ENCODE measurements at places on chromosomes 12 and 14.

- DNase-seq: peak; percentile 13
These were observed 1.0 kb upstream of the SLC38A2 start for GRCh38 chr12:46373301-46374296.

DNA sequence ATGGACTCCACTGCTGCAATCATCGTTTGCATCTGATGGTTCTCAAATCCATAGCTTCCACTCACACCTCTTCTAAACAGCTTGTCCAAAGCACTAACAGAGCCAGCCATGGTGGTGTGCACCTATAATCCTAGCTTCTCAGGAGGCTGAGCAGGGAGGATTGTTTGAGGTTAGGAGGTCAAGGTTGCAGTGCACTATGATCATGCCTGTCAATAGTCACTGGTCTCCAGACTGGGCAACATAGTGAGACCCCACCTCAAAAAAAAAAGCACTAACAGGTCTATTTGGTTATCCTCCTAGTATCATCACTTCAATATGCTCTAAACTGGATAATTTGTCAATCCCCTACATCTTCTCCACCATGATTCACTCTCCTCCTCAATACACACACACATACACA, 63.2 kb downstream of the TTC9 start:
- no peak for DNase-seq

DNA sequence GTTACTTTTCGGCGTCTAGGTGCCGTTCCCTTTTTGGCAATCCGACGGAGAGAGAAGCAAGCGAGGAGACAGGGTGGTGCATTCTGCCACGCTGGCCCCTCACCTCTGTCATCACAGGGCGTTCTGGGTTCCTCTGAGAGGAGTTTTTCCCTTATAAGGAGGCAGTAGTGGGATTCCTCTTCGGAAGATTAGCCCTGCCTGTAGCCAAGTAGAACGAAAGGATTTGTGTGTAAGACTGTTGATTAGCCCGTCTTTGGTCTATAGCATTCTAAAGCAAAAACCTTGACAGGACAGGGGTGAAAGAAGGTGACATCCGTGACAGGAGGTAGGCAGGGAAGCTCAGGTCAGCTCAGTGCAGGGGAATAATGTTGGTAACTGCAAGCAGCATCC, 9.1 kb upstream of the NEMF start:
- DNase-seq: peak; percentile 43

DNA sequence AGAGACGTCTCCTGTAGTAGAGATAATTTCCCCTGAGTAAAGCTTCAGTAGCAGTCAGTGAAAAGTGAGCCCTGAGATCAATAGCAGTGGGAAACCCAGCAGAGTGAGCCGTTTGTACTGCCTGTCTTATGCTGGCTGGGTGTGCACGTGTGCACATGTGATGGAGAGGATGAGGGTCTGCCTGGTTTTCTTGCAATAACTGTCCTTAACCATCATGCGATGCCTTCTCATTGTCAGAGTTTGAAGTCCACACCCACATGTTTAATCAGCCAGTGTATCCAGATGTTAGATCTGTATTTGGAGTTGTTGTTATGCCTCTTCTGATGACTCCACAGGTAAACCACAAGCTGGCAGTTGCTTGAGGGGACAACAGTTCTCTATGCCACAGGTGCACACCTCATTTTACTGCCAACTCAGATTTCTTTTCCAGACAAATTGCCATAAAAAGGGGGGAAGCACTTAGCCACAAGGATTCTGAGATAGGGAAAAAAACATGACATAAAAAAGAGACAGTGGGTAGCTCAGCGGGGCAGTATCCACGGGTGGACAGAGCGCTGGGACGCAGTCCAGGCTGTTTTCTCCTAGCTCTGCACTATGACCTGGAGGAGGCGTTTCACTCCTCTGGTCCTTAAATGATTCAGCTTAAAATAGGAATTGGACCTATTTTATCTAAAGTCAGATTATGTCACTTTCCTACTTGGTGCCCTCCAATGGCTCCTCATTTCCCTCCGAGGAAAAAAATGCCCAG, 192.3 kb downstream of the ANO6 start:
- no peak for DNase-seq

GRCh38 chr14:80017795-80018194, 193.5 kb downstream of the DIO2 start:
- no peak for DNase-seq

- DNase-seq: no peak
These were observed 23.0 kb upstream of the NRDE2 start for GRCh38 chr14:90354551-90355298.

GRCh38 chr12:117023998-117024960, 74.9 kb downstream of the TESC start:
- no peak for DNase-seq

DNA sequence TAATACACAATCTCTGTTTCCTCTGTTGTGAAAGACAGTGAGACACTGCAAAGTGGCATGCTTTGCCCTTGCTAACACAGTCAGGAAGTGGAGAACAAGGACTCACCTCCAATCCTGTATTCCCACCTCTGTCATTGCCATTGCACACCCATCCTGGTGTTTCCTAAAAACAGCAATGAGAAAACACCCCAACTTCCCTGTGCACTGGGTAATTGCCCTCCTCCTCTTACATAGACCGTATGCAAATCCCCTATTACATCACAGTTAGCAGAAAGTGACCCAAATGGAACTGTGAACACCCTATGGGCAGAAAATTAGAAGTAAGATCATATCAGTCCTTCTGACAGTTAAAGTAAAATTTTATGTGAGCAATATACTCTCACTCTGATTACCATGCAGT, 355.5 kb downstream of the BCL11B start:
- DNase-seq: no peak

DNA sequence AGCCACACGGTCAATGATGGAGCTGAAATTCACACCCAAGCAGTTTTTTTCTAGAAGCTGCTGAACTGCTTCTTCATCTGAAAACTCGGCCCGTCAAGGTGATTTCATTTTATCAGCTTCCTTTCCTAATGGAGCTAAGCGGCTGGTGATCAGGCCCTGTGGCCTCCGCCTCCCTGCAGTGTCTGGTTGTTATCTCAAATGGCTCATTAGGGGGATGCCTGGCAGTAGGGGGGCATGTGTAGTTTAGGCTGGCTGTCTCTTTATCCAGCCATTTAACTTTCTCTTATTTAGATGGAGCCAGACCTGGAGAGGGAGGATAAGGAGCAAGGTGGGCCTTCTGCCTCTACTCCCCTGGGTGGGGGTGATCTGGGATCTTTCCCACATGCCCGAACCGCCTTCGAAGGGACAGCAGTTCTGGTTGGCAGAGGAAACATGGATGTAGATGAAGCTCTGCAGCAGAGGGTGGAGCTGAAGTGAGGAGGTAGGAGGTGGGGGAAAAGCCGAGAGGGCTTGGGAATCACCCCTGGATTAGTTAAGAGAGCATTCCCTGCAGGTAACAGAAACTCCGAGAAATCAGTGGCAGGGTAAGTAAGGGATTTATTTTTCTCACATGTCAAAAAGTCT, 64.4 kb downstream of the TGFB3 start:
- DNase-seq: no peak

- no peak for DNase-seq
These were observed 436.2 kb upstream of the FLRT2 start for GRCh38 chr14:85093631-85094330.

GRCh38 chr12:68608191-68608590, 2.5 kb upstream of the RAP1B start:
- no peak for DNase-seq

GRCh38 chr12:6084969-6085450, 39.5 kb downstream of the VWF start:
- DNase-seq: no peak

DNA sequence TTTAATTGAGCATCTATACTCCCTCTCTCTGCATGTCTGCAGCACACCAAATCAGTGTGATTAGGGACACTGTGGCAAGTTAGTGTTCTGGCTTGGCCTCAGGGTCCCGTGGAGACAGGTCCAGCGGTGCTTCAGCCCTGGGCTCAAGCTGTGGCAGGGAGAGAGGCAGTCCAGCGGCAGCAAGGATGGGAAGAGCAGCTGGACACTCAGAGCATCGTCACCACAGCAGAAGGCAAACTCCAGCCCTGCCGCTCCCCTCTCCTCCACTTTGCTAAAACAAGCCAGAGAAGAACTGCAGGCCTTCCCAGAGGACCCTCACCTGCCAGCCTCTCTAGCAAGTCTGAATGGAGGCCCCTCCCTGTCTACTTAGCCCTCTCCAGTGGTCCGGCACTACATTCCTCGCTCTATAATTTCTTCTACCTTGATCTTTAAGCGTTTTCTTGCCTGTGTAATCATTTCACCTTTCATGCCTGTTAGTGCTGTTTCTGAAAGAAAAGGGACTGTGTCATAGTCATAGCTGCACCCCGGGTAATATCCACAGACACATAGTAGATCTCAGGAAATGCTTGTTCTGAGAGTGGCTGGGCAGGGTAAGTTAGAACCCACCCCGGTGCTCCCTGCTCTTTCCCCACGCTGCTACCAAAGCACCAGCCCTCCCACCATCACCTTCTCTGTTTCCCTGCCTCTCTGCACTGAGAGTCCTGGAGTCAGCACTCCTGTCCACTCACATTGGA, 22.1 kb downstream of the ZFP36L1 start:
- no peak for DNase-seq

GRCh38 chr12:52204095-52204930, 12.5 kb upstream of the KRT80 start:
- no peak for DNase-seq

DNA sequence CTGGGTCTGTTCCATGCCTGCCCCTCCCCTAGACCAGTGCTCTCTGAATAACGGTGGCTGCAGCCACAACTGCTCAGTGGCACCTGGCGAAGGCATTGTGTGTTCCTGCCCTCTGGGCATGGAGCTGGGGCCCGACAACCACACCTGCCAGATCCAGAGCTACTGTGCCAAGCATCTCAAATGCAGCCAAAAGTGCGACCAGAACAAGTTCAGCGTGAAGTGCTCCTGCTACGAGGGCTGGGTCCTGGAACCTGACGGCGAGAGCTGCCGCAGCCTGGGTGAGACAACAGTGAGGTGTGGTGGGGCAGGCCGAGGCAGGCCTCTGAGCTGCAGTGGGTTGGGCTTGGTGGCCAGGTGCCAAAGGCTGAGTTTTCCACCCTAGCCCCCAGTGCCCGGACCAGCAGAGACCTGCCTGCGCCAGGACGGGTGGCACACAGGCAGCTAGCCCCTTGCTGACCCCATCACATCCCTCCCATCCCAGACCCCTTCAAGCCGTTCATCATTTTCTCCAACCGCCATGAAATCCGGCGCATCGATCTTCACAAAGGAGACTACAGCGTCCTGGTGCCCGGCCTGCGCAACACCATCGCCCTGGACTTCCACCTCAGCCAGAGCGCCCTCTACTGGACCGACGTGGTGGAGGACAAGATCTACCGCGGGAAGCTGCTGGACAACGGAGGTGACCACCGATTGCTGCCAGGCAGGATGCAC, 28.2 kb upstream of the LRP1-AS start:
- DNase-seq: no peak

DNA sequence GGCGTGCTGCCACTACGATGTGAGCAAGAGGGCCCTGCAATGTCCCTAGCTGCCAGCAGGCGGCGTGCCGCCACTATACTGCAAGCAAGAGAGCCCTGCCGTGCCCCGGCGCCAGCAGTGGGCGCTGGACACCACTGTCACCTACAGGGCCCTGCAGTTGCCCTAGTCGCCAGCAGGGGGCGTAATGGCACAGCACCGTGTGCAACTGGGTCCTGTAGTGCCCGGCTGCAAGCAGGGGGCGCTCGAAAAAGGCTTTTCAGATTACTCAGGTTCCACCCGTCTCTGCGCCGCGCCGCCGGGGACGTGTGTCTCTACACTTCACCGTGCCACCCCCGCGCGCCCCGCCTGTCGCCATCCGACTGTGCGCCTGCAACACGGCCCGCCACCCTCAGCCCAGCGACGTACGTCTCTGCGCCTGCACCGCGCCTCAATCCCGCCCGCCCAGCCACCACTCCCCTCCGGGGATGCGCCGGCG, 1356.9 kb downstream of the TMEM121 start:
- no peak for DNase-seq

DNA sequence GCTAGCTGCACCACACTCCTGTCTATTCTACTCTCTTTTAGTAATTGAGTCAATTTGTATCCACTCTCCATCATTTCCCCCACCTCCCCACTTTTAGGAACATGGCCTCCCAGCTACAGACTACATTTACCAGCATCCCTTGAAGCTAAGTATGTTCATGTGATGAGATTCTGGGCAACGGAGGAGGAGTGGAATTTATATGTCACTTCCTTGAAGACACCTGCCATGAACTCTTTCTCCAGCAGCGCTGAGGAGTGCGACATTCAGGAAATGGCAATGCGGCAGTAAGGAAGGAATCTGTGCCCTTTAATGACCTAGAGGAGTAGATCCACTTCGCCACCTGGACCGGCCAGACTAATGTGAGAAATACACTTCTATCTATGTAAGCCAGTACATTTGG, 243.7 kb upstream of the DIO2 start:
- DNase-seq: no peak

DNA sequence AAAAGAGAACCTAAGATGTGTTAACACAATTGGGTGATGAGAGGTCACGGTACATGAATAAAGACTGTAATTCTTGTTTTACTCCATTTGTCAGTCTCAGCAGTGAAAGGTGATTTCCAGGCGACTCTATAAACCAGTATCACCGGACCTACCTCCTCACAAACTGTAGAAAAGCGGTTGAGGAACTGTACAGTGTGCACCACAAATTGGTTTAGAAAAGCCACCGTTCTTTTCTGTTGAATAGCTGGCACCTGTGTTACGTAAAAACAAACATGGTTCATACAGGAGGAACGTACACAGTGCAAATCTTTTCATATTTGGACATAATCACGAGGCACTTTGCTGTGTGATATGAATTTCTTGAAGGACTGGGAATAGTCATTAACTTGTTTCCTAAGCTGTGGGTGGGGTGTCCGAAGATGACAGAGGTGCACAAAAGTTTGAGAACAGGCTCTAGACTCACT, 663 bp downstream of the WASHC3 start:
- no peak for DNase-seq

- no peak for DNase-seq
These were observed 79.7 kb upstream of the PTPRR start for GRCh38 chr12:71000255-71000654.

GRCh38 chr14:64983439-64984310, 3.0 kb upstream of the FNTB start:
- peak; percentile 15 for DNase-seq

GRCh38 chr12:62720661-62721330, 214.2 kb downstream of the PPM1H start:
- no peak for DNase-seq

- no peak for DNase-seq
These were observed 1.2 kb upstream of the PTGER2 start for GRCh38 chr14:52312931-52313355.

DNA sequence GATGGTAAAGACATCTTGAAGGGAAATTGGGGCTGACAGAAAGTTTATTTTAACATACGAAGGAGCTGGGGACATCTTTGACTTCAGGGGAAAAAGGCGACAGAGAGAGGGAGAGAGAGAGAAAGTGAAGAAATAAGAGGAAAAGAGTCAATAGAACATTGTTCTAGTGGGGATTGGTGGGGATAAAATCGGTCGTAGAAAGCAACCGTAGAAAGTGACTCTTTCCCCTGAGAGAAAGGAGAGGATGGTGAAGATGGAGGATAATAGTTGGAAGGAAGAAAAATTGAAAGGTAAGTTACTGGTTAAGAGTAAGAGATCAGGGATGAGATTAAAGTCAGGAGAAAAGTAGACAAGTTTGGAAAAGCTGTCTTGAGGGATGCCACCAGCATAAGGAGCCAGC, 75.9 kb downstream of the LMNTD1 start:
- DNase-seq: no peak
